ENCODE measurements at places on chromosomes 1 and 21. TPM values are rescaled to one million over a fixed set of nuclear protein-coding genes. Genes with fewer than 3 reads are reported as not detected.

The C8B gene
- total RNA-seq: not detected

The ANKRD65 gene
- total RNA-seq: 10.3 TPM

The ABCG1 gene
- 32.0 TPM for total RNA-seq

The TRABD2B gene
- 2.1 TPM for total RNA-seq

The ILDR2 gene
- total RNA-seq: not detected

DNA sequence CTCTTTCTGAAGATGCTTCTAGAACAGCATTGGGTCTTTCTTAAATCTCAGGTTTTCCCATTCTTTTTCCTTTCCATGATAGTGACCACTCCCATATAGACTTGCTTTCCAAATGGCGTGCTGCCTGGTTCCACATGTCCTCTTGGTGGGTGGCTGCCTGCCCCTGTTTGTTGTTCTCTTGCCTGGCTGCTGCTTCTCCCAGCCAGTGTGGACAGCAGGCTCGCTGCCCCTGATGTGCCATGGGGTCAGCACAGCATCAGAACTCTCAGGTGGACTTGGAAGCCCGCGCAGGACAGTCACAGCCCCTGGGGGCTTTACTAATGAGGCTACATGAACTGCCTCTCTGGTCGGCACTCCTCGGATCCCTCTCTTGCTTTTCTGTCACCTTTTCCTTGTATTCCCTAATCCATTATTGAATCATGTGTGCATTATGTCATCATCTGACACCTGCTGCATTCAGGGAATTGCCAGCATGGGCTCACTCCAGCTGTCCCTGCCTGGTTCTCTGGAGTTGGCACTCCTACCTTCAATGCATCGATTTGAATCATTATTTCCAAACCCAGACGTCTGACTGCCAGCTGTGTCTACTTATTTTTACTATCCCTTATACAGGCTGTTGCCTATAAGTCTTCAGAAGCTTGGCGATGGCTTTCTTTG is 100.5 kb upstream of the COA6 start:
- DNase-seq: no peak

- DNase-seq: no peak
Measured at GRCh38 chr1:26829184-26829911, 2.9 kb downstream of the ZDHHC18 start.

DNA sequence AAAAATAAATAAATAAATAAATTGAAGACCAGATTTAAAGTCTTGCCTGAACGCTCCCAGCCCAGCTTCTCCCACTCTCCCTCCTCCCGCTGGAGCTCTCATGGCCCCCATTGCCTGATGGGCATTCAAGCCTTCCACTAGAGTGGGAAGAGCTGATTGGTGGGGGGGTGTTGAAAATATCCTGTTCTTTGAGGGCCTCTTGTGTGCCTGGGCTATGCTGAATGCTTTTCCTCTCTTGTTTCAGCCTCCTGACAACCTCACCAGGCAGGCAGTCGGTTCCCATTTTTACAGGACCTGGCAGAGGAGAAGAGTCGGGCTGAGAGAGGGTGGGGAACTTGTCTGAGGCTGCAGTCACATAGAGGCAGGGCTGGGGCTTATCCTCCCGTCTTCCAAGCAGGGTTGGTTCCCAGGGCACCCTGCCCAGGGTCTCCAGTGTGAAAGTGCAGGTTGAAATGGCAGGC is 59.2 kb upstream of the SSBP3 start:
- peak; percentile 44 for DNase-seq

GRCh38 chr1:56522680-56523079 is 56.7 kb downstream of the PLPP3 start:
- DNase-seq: no peak

DNA sequence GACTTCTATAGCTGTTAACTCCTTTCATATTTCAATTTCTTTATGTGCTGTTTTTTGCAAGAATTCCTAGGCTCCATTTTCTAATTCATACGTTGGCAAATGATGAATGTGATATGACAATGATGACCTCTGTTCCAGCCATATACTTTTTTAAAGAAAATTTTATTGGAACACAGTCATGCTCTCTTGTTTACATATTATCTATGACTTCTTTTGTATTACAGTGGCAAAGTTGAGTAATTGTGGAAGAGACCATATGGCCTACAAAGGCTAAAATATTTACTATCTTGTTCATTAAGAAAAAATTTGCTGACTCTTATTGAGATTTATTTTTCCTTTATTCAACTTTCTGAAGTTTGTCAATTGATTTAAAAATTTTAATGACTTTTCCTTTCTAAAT is 7.1 kb downstream of the IFI44L start:
- DNase-seq: no peak

DNA sequence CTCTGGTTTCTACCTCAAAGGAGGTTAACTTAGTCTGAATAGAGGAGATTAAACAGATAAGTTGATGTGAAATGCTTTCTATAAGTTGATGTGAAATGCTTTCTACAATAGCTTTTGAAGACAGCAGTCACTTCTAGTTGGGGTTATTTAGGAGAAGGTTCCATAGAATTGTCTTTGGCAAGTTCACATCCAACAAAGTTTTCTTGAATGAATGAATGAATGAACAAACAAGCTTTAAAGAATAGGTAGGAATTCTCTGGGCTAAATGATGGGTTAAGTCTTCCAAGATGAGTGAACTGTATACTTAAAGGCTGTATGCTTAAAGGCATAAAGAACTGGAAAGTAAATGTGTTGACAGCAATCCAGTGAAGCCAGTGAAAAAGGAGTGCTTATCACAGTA is 1.9 kb downstream of the CDC73 start:
- no peak for DNase-seq

DNA sequence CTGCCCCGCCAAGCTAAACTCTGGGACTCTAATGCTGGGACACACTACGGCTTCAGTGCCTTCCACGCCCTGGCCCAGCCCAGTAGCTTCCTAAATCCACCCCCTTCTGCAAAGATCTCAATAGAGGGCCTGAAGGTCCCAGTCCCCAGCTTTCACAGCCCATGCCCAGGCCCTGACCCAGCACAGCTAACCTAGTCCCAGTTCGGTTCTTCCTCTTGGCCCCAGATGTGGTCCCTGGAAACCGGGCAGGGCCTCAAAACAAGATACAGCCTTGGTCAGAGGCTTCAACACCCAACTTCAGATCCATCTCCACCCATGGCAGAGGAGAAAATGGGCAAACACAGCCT is 646 bp upstream of the PDZK1IP1 start:
- no peak for DNase-seq
